Thymus (tissue), 14 donors: ENCODE measurements at places on chromosomes 1 and 21. TPM values are rescaled to one million over a fixed set of nuclear protein-coding genes. Genes with fewer than 3 reads are reported as not detected.

KCNA2 gene
- 2.5 TPM for total RNA-seq

- DNase-seq = no peak
- H3K4me3 ChIP-seq = no peak overlapping the region
- peaks cover 9% of the 10 kb centered on the region for H3K4me1 ChIP-seq
- H3K27me3 ChIP-seq = no peaks in the 10 kb centered on the region
Measured at GRCh38 chr1:153928245-153928644, 5.5 kb upstream of the GATAD2B start.

DNA sequence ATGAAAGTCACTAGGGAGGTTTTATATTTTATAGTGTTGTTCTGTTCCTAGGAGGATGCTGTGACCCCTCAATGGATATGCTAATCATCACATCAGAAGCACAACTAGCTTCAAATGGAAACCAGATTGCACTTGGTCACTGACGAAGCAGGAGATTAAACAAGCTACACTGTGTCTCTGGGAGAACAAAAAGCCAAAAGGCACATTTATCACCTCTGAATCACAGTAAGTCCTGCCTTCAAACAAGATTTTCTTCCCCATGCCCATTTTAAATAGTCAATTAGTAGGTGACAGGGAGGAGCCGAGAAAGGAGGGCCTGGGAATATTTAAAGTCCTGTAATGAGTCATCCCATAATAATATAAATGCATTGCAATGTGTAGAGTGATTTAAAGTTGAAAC is 38.1 kb downstream of the RGS2 start:
- no peaks in the 10 kb centered on the region for H3K4me1 ChIP-seq
- H3K27me3 ChIP-seq = no peaks in the 10 kb centered on the region
- H3K27ac ChIP-seq = no peak overlapping the region
- H3K4me3 ChIP-seq = no peak overlapping the region

KCNQ4 gene
- 0.47 TPM for total RNA-seq

DNA sequence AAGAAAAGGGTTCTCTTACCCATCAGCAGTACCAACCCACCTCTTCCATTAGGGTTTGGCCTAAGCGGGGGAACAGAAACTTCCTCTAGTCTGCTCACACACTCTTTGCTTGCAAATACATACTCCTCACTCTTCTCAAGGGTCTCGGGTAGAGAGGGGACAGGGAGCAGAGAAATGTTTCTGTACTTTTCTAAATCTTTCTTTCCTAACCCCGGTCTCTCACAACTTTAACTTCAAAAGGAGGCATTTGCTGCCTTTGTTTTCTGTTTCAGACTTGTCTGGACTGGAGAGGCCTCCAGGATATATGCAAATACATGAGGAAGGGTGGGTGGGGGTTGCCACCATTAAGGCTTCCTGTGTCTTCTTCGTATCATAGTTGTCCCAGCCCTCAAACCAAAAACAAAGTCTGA is 10.5 kb upstream of the LAX1 start:
- peaks cover 11% of the 10 kb centered on the region for H3K4me1 ChIP-seq
- no peaks in the 10 kb centered on the region for H3K36me3 ChIP-seq
- DNase-seq = no peak
- H3K4me3 ChIP-seq = no peak overlapping the region
- H3K27me3 ChIP-seq = no peaks in the 10 kb centered on the region

DNA sequence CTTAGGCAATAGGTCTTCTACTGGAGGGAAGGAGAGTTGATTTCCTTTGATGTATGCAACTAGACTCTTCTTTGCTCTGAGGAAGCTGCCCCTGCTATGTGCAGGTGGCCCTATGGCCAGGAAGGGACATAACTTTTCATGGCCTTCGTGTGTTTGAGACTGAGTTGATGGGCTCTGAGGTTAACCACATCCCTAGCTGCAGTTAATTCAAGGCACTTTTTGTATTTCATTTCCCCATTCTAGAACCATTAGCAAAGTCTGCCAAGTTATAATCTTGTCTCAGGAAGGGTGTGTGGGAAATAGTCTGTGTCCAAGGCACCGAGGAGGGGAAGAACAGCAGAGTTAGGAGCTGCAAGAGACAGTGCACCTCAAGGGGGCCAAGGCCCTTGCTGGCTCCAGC is 2.5 kb downstream of the FCRL4 start:
- no peak overlapping the region for H3K4me3 ChIP-seq
- H3K27ac ChIP-seq = no peak overlapping the region
- no peaks in the 10 kb centered on the region for H3K36me3 ChIP-seq
- DNase-seq = no peak

- DNase-seq = no peak
- no peaks in the 10 kb centered on the region for H3K4me1 ChIP-seq
- no peak overlapping the region for H3K27ac ChIP-seq
Measured at GRCh38 chr1:166136699-166137401, 30.0 kb downstream of the FAM78B start.

- no peaks in the 10 kb centered on the region for H3K27me3 ChIP-seq
- no peak overlapping the region for H3K27ac ChIP-seq
- H3K36me3 ChIP-seq = peaks cover 22% of the 10 kb centered on the region
Measured at GRCh38 chr1:228282329-228283042, 74.6 kb downstream of the OBSCN start.

AHCTF1 gene
- 22.5 TPM for total RNA-seq

DNA sequence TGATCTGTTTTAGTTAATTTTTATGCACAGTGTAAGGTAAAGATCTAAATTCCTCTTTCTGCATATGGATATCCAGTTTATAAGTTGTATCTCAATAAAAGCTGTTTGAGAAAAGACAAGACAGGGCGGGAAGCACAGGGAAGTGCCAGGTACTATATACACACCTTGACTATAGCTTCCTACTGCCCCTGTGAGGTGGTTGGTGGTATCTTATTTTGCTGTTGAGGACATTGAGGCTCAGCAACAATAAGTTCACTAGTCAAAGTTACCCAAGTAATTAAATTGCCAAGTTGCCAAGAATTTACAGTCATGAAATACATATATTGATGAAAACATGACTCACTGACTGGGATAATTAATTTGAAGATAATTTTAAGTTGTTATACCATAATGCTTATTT is 109.1 kb downstream of the CD247 start:
- H3K4me1 ChIP-seq = no peaks in the 10 kb centered on the region
- H3K36me3 ChIP-seq = peaks cover 24% of the 10 kb centered on the region
- no peak for DNase-seq
